Osteocyte (in vitro differentiated cells): ENCODE measurements at places on chromosomes 1 and 21. TPM values are rescaled to one million over a fixed set of nuclear protein-coding genes. Genes with fewer than 3 reads are reported as not detected.

The FAM3B gene
- not detected in 2 replicates for total RNA-seq

The SLC1A7 gene
- not detected in 2 replicates for total RNA-seq

DNA sequence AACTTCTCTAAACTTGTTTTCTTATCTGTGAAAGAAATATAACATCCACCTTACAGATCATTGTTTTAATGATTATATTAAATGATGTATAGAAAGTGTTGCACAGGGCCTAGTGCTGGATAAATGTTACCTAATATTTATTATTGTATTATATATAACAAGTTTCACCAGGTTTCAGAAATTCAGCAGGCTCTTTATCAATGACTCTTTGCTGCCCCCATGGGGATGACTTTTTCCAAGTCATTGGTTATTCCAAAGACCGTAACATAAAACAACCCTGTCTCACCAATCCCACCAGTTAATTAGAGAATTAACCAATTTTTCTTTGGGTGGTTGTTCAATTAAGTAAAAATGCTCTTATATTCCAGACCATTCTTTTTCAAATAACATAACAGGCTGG is 7.3 kb upstream of the DEDD start:
- no peak for DNase-seq

DNA sequence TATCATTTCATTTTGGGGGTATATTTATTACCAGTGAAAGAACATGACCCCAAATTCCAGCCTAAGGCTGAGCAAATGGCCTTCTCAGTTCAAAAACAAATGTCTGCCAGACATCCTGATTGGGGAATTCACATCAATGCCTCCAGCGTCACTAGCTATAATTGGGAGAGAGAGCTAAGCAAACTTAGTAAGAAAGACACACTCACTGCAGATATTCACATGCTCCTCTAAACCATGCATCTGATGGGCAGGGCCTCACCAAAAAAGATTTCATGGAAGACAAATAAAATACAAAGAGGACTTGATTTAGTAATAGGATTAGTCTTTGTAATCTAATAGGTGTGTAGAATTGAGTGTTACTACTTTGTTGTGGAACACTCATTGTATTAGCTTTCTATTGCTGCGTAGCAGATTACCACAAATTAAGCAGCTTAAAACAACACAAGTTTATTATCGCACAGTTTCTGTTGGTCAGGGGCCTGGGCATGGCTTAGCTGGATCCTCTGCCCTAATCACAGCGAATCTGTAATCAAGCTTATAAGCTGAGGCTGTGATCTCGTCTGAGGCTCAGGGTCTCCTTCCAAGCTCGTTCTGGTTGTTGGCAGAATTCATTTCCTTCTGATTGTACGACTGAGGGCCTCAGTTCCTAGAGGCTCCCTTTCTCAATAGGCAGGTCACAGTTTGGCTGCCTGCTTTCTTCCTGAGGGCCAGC is 243.0 kb downstream of the PBX1 start:
- no peak for DNase-seq

GRCh38 chr1:18932879-18933278 is 23.6 kb downstream of the IFFO2 start:
- DNase-seq = no peak

- DNase-seq = no peak
Measured at GRCh38 chr1:39544327-39544726, 32.3 kb downstream of the PABPC4 start.

- DNase-seq = no peak
Measured at GRCh38 chr21:45584786-45585185, 42.5 kb upstream of the SLC19A1 start.

DNA sequence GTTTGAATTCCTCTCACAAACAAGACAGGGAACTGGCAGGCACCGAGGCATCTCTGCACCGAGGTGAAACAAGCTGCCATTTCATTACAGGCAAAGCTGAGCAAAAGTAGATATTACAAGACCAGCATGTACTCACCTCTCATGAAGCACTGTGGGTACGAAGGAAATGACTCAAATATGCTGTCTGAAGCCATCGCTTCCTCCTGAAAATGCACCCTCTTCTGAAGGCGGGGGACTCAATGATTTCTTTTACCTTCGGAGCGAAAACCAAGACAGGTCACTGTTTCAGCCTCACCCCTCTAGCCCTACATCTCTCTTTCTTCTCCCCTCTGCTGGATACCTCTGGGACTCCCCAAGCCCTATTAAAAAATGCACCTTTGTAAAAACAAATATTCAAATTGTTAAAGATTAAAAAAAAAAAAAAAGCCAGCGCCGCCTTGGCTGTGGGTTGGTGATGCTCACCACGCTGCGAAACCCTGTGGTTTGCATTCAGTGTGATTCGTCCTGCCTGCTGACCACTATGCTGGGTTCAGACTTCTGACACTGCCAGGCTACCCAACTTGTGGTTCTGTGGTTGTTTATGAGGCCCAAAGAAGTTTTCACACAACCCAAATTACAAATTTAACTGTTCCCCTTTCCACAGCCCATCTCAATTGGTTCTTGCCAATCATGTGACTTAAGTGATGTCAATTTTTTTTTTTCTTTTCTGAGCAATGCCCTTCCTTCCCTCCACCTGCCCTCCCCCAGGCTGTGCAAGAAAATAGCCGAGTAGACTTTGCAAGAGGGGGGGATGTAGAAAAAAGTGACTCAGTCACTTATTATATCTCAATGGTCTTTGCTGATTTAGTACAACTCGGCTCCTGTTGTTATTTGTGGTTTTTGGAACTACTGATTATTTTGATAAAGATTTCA is at the start of gene RUNX1:
TSS of gene RUNX1 (minus strand) at position 597 of the 912 bp plus-strand sequence.
- no peak for DNase-seq

DNA sequence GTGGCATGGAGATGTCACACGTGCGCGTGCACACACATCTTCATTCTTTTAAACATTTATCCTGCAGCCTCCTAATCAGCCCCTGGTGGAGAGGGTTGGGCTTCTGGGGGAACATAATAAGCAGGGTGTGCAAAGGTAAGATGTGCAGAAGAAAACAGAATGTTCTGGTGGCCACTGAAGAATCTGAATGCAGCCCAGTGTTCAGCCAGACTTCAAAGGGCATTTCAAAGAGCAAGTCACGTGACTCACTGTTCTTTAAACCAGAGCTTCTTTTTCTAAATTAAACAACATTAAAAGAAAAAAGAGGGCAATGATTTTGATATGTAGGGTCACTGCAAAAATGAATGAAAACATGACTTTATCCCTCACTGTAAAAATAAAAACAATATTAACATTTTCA is 89.8 kb downstream of the ABCA4 start:
- DNase-seq = no peak

- DNase-seq = no peak
Measured at GRCh38 chr1:27868932-27869718, 3.2 kb upstream of the THEMIS2 start.

DNA sequence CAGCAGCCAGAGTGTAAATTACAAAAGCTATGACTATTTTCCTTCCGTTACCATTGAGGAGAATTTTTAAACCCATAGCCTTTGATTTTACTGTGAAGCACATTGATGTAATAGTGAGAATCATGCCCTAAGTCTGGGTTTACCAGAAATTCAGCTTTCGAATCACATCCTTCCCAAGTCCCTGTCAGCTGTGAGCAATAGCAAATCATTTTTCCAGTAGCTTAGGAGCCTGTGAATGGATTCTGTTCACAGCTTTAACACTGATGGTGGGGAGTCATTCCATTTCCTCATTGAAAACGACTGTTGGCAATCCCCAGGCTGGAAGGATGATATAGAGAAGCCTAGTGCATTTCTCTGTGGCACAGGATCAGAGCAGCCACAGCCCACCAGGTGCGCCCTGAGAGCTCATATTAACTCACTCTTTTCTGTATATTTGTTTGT is 82.2 kb upstream of the C1orf105 start:
- DNase-seq = no peak

- DNase-seq = no peak
Measured at GRCh38 chr1:15501208-15502032, 22.6 kb downstream of the CASP9 start.

GRCh38 chr21:44817914-44818639 is at the start of gene SUMO3:
TSS of gene SUMO3 (minus strand) at chr21:44818062. CDS start at chr21:44817968, 94 bp downstream.
- DNase-seq = peak; percentile 94

DNA sequence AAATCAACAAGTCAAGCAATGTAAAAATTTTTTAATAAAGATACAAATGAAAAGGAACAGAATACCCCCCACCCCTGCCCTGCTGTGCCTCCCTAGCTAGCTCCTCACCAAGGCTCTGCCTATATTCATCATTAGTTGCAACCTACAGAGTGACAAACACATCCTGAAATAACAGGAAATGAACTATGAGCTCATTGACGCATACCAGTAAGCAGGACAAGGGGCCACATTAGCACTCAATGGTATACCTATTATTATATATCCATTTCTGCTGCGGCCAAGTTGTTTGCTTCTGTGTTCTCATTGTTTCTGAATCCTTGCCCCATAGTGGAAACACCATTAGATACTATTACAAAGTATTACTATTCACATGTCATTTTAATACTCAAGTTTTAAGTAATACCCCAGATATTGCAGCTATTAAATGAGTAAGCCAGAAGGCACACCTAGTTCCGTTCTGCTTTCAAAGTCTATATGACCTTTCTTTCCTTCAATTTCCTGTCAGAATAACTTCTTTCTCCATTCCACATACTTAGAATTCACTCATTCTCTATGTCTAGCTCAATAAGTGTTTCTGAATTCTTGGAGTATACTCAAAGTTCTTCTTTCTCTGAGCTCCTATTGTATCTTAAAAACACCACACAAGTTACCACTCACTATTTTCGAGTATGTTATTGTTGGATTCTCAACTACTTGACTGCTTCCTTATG is 1214.9 kb downstream of the PLA2G4A start:
- DNase-seq = no peak
